ENCODE measurements at places on chromosomes 13 and 19.

- peak; percentile 60 for DNase-seq
Measured at GRCh38 chr19:11130824-11131455, 24.6 kb downstream of the SPC24 start.

GRCh38 chr13:102707467-102707866, 12.6 kb upstream of the METTL21C start:
- DNase-seq: no peak

GRCh38 chr13:71871176-71871754, 4.3 kb upstream of the DACH1 start:
- DNase-seq: no peak

GRCh38 chr19:12527034-12527836, 24.0 kb downstream of the ZNF564 start:
- no peak for DNase-seq

GRCh38 chr19:9705836-9706235, 30.9 kb upstream of the ZNF562 start:
- DNase-seq: no peak

GRCh38 chr19:763181-763580, 12.3 kb downstream of the MISP start:
- DNase-seq: no peak

DNA sequence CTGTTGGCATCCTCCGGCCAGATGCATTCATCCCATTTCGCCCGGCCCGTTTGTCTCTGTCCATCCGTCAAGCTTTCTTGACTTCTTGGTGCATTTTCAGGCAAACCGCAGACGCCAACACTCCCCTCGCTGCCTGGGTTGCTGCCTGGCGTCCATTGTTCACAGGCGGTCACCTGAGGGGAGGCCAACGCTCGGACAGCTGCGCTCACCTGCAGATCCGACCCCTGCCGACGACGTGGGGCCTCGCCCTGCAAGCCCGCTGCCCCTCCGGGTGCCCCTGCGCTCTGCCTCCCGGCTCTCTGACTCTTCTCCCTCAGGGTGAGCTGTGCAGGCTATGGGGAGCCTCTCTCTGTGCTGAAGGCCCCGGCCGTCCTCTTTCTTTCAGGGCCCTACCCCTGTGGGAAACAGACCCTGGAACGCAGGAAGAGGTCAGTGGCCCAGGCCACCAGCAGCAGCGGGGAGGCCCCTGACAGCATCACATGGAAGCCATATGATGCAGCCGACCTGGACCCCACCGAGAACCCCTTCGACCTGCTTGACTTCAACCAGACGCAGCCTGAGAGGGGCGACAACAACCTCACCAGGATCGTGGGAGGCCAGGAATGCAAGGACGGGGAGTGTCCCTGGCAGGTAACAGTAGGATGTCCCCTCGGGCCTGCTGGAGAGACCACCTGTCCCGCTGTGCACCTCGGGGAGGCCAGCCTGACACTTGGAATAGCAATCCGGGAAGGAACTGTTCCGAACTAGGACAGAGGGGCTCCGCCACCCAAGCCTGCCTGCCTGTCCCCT, 14.8 kb upstream of the PROZ start:
- no peak for DNase-seq

- no peak for DNase-seq
Measured at GRCh38 chr19:492091-492531, 4.2 kb upstream of the MADCAM1 start.

- DNase-seq: no peak
Measured at GRCh38 chr19:50378863-50379236, 2.6 kb downstream of the NR1H2 start.

DNA sequence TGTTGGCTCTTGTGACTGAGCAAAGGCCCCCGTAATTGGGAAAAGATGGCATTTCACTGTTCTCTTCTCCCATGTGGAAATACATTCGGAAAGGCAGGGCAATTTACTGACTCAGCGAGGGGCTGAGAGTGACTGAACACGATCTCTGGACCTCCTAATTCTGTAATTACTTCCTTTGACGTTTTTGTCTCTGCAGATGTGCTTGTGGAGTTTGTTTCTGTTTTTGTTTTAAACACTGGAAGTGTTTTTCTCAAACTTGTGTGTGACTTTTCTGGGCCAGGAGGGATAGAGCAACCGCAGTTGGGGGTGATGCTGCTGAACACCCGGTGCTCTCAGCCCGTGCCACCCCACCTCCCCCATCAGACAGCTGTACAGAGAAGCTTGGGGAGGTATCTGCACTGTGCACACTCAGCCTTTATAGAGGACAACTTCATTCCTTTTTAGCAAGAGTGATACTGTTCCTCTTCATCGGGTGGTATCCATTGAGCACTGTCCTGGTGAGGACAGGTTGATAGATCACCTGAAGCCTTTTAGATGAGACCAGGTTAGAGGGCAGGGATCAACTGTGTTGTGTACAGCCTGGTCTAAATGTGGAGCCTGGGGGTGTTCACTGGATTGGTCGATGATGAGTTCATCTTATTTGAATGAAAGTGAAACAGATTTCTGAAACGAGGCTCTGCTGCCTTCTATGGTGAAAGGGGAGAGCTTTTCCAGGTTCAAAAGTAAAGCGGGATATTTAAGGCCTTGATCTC, 117.4 kb downstream of the ESD start:
- DNase-seq: no peak

GRCh38 chr13:40187324-40187795, 479.1 kb downstream of the FOXO1 start:
- DNase-seq: peak; percentile 24

- DNase-seq: no peak
Measured at GRCh38 chr13:113148407-113148806, 10.0 kb upstream of the PROZ start.

GRCh38 chr19:17306285-17306714, 628 bp downstream of the MRPL34 start:
- no peak for DNase-seq

GRCh38 chr13:24187185-24187584, 26.7 kb downstream of the SPATA13 start:
- DNase-seq: no peak

GRCh38 chr19:55452749-55453346, 8.6 kb downstream of the ISOC2 start:
- no peak for DNase-seq

DNA sequence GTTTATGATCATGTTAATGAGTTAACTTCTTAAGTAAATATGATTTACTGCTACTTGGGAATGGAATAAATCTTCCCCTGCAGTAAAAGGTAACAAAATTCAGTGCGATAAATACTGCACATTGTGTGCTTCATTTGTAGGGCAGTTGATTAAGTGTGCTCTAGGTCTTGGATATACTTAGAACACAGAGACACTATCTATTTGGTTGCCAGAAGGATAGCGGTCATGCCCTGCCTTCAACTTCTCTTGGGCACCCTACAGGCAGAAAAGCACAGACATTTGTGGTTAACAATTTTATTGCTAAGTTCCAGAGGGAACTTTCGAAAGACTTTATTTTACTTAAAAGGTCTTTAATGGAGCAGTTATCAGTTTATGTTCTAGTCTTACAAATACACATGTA, 605.8 kb downstream of the PCDH9 start:
- no peak for DNase-seq

DNA sequence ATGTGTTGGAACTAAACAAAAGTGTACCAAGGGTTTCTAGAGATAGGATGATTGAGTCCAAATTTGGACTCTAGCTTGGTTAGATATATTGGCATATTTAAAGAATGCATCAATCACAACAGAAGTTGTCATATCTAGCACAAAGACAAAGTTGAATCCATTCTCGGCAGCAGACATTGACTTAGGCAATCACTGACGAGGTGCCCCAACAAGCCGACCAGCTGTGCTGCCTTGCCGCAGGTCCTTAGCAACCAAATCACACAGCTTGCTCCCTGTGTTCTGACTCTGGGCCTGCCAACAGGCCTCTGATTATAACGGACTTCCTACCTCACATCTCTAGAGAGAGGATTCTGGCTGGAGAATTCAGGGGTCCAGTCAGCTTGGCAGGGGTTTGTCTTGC, 208.7 kb downstream of the MTUS2 start:
- no peak for DNase-seq

DNA sequence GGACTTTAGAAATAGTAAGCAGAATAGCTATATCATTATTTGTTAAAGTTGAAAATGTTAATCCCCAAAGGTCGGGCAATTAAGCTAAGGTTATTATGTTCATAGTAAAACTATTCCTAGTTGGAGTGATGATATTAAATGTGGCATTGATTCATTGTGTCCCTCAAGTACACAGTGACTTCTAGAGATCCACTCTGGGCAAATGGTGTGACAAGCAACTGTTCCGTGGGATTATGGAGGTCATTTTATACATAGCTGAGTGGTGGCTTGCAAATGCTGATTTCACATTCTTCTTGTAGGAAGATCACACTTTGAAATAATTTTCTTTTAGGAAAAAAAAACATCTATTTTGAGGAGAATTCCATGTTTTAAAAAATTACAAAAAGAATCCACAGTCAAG, 317.8 kb downstream of the ATP8A2 start:
- DNase-seq: no peak

DNA sequence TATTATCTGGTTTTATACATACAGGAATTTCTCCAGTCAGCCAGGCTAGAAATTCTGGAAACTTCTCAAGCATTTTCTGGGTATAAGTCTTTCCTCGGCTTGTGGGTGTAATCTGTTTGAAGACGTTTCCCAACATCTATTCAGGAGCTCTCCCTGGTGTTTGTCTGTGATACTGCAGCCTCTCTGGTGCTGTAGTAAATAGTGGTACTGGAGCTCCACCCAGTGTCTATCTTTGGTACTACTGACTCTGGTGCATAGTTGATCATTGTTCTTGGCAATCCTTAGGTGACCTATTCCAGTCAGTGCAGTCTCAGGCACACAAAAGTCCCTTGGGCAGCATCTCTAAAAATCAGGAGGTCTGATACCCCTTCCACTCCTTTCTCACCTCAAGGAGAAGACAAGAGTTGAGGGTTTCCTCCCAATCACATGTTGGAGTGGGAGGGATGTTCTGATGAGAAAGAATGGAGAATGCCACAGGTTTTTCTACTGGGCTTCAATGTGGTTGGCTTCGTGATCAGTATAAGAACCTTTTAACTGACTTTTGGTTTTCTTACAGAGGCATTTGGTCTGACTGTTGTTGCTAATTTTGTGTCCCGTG, 115.5 kb downstream of the CYSLTR2 start:
- DNase-seq: peak; percentile 76

DNA sequence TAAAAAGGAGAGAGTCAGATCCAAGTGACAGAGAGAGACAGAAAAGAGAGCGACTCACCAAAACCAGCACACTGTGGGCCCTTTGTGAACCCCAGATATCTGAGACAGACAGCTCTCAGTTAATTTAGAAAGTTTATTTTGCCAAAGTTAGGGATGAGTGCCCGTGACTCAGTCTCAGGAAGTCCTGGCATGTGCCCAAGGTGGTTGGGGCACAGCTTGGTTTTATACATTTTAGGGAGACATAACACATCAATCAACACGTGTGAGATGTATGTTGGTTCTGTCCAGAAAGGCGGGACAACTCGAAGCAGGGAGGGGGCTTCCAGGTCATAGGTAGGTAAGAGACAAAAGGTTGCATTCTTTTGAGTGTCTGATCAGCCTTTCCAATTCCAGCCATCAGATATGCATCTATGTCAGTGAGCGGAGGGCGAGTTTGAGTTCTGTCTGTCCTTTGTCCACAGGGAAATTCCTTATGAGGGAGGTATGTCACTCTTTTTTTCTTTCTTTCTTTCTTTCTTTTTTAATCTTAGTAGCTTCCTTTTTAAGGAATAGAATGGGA, 37.2 kb upstream of the ATP11A start:
- DNase-seq: no peak

DNA sequence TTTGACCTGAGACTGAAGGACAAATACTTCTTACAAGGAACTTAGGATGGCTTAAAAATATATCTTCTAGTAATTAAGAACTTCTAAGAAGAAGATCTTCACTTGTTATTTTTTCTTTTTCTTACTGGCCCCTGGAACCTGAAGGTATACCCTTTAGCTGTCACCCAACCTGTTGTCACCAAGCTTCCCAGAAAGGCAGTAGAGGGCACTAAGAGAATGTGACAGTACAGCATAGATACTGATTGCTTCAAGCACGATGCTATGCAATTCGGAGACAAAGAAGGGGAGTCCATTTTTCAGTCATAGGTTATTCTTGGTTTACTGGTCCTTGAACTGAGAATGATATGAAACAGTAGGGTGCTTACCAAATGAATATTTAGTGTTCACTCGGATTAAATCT, 208.3 kb upstream of the PCDH9 start:
- no peak for DNase-seq

- no peak for DNase-seq
Measured at GRCh38 chr19:52110780-52111179, 15.2 kb upstream of the ZNF841 start.

- DNase-seq: no peak
Measured at GRCh38 chr19:32924200-32924599, 47.6 kb downstream of the CEP89 start.

DNA sequence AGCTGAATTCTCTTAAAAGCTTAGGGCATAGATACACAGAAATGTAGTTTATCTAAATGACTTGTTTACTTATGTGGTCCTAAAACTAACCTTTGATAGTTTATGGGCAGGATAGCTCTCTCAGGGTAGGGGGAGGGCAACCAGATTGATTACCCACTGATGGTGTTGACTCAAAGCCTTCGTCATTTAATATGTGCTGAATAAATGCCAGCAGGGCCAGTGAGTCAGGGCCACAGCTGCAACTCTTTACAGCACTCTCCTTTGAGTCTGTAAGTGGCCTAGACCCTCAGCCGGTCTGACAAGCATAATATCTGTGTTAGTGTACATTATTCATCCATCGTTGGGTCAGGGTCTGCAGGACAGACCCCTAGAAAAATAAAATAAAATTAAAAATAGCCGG, 128.5 kb downstream of the ZNF675 start:
- DNase-seq: no peak

DNA sequence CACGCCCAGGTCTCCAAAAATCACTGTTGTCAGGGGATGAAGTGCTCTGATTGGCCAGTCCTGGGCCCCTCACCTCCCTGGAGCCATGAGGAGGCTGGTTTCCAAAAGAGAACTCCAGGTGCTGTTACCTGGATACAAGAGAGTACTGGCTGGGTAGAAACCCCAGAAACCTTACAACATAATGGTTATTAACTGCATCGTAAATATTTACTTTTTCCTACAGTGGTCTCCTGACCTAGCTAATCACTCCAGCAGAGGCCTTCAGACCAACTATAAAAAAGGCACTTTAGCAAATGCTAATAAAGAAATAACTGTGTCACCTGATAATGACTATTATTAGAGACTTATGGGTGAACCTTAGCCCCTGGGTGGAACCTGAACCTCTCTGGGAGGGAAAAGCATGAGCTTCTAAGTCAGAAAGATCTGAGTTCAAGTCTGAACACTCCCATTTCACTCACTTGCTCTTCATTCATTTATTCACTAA, 1.5 kb upstream of the IGSF23 start:
- no peak for DNase-seq
